ENCODE measurements at places on chromosomes 12 and 14.
A peak's percentile ranks its signal among the peaks of the same experiment; 100 is the strongest.

DNA sequence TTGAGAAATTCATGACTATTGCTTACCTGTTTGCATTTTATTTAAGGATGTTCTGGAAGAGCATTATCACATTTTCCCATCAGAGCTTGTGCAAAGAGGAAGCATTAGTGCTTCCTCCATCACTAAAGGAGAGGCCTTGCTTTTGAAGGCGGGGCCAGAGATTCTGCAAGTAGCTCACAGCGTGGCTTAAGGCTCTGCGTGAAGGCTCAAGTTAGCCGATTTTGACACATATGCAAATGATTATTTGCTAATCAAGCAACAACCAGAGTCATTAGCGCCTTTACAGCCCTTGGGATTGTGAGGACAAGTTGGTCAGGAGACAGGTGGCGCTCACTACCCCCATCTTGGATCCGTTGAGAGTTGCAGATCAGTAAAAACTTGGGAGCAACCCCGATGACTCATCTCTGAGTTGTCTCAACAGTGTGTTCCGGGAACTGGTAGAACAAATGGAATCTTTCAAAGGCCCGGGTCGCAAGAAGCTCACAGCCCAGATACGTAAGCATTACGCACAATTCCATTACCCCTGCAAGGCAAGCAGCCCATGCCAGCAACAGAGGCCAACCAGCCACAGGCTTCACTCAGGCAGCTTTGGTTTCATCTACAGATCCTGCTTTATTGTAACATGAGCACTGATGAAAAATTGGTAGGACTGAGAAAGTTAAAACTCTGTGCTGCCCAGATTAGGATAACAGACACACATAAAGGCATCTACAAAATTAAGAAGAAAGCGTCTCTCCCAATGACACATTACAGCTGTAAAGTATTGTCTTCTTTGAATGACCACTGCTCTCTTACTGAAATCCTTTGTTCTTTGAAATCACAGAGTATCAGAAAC is 34.9 kb upstream of the SPTSSA start:
- DNase-seq, result peak; percentile 92

DNA sequence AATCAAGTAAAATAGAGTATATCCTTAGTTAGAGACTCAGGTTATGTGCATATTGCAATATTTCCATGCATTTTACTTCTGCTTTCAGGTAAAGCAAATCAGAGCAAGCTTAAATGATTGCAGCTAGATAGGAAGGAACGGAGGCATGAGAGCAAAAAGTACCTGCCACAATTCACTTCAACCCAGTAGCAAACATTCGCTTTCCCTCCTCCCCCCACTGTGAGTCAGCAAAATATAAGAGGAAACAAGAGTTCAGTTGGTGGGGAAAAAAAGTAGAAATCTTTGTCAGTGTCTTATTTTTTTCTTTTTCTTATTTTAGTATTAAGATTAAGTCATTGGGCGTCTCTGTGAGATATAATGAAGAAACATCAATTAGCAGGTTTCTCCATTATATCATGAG is 475.4 kb downstream of the NPAS3 start:
- no peak for DNase-seq

DNA sequence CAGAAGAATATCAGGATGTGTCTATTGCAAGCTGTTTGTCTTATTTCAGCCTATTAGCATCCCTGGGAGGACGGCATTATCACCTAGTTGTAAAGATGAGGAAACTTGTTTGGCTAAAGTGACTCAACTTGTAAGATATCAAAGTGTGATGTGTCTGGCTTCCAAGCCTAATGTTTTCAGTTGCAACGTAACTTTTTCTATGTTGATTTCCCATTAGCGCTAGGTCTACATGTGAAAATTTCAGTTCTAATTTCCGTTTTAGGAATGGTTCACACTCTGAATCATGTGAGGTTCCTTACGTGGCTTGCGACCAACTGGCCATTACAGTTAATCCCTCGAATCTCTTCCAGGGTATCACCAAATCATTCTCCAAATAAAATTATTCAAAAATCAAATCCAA is 58.0 kb downstream of the LLPH start:
- no peak for DNase-seq

DNA sequence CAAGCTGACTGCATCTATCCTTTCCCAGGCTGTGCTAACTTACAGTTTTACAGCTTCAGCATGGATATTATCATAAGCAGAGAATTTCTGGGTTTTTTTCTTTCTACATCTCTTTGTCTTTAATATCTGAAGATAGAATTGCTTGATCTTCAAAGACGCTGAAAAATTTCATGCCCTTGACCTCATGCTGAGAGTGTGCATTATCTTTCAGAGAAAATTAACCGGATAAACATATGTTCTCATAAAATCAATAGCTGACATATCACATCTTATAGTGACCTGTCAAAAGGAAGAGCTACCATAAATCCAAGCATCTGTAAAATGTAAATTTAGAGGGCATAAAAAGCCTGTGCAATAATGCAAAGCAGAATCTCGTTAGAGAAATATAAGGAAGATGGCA is 1704.1 kb upstream of the FLRT2 start:
- no peak for DNase-seq

GRCh38 chr12:84412226-84412625 is 500.4 kb downstream of the SLC6A15 start:
- no peak for DNase-seq
